Activated T-helper 1 cell treated with anti-CD3 and anti-CD28 coated beads, Interleukin-2, amount 50 U/mL, for 16 hours (primary cell): ENCODE measurements at places on chromosomes 3 and 15.

GRCh38 chr3:89159605-89160004, 52.2 kb downstream of the EPHA3 start:
- DNase-seq: no peak

DNA sequence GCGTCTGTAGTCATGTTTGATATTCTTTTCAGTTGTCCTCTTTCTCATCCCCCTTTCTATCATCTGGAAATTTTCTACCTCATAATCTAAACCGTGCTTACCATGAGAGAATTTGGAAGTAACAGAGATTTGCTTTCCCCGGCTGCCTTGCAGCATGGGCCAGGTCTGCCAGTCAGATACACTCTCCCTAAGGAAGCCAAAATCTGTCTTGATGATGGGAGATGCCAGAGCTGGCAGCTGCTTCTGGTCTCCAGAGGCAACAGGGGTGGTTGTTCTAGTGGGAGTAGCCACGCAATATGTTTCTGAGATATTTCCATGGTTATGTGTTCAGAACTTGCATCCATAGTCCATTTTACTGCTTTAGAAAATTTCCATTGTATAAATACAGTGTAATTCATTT, 218.9 kb upstream of the RORA start:
- no peak for DNase-seq

GRCh38 chr15:80694611-80695098, 455 bp upstream of the ABHD17C start:
- no peak for DNase-seq

GRCh38 chr3:169627073-169627472, 36.4 kb downstream of the MECOM start:
- no peak for DNase-seq

DNA sequence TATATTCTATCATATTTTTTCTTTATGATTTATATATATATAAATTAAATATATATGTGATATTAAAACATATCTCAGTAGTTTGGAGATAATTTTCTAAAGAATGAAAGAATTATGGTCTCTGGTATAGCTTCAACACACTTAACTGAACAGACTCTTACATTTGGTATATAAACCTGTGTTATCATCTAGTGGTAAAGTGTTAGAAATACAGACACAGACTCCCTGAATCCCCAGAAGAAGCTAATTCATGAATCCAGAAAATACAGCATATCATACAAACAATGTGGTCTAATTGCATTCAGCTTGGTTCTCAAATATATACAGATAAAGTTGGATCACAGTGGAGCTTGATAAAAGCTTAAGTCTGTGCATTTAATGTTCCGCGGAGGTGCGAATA, 1100.4 kb downstream of the ROBO2 start:
- no peak for DNase-seq

GRCh38 chr3:13019243-13020095, 53.8 kb downstream of the IQSEC1 start:
- DNase-seq: no peak

DNA sequence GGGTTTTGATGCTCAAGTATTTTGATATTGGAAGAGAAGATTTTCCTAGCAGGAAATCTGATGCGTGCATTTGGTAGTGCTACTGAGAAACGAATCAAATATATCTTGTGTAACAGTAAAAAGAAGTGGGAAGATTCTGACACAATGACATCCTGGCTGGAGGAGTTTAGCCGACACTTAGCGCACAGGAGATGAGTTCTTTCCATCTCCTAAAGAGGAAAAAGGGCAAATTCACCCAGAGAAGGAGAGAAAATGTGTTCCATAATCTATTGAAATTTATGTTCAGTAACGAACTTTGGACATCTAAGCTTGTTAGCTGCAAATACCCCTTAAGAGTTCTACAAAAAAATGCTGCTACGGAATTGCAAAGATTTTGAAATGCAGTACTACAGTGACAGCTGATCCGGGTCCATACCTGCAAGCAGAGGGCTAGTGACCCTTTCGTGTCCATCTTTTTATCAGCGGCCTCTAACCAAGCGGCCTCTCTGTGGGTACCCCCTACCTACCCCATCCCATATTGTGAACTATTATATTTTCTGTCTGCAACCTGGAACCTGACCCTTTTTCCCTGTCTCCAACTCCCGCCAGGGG, 971 bp downstream of the CPOX start:
- DNase-seq: no peak

GRCh38 chr3:116815831-116816588, 106.4 kb downstream of the TUSC7 start:
- DNase-seq: no peak
